ENCODE measurements at places on chromosomes 1 and 21.

- no peak for DNase-seq
These were observed 128.4 kb downstream of the NTMT2 start for GRCh38 chr1:170274131-170274501.

DNA sequence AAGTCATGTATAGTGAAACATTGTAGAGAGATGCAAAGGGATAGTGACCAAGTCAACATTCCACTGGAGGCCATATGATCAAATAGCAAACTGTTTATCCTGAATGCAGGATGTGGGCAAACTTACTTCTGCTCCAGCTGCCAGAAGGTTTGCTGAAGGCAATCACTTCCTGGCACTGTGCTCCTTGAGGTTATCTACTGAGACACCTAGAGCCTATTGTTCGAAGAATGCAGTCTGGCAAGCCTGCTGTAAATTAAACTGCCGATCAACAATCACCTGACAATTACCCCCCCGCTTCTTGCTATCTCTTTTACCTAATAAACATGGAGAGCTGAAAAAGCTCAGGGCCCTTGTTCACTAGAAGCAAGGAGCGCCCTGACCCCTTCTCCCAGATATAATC lies 139.4 kb upstream of the B3GALT2 start:
- no peak for DNase-seq

- DNase-seq: no peak
These were observed 3901.2 kb downstream of the SRGAP2C start for GRCh38 chr1:125085720-125086591.

DNA sequence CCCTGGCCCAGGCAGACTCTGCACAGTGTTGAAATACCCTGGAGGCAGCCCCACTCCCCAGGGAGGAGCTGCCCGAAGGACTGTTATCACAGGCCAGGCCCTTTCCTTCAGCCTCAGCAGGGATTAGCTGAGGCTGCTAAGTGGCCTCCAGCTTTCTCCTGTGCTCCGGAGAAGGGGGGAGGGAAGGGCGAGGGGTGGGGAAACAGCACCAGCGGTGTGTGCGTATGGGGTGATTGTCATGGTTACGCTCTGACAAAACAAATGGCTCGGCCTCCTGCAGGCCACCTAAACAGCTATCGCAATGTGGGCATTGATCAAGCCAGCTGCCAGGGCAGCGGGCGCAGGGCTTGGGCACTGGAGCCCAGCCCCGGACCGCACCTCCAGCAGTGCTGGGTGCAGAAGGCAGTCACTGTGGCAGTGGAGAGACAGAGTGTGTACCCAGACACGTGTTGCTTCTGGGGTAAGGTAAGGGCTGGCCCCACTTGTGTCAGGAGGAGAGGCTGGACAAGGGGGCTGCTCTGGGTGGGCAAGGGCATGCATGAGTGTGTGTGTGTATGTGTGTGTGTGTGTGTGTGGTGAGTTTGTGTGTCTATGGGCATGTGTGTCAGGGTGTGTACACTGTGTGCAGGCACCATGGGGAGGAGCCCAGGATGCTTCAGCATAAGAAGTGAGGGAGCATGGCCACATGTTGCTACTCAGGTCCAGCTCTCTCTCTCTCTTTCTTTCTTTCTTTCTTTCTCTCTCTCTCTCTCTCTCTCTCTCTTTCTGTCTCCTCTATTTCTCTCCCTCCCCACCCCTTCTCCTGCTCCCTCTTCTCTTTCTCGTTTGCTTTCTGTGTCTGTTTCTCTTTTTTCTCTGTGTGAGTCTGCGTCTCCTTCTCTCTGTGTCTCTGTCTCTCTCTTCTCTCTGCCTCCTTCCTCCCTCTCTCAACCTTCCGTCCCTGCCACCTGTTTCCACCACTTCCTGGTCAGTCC lies at the start of gene VWA5B1:
VWA5B1 (plus strand) TSS at position 252 of the 974 bp plus-strand sequence. CDS start 19,727 bp downstream, outside the sequence.
- DNase-seq: no peak

- no peak for DNase-seq
These were observed 91.3 kb downstream of the COLGALT2 start for GRCh38 chr1:183946320-183946613.

DNA sequence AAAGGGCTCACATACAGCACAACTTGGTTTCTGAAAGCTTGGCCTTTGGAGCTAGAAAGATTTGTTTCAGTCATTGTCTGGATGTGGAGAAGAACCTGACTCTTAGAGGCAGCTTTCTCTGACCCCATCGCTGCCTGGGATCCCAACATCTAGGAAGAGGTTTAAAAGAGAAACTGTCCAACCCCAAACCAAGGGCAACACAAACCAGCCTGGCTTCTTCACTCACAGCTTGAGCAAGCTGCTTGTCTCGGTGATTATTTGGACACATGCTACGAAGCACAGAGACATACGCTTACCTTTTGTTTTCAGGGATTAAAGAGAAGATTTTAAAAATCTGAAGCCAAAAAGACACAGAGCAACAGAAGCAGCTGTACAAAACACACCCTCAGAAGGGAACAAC lies 109.8 kb downstream of the ETS2 start:
- DNase-seq: no peak

- no peak for DNase-seq
These were observed 8.5 kb upstream of the TTC22 start for GRCh38 chr1:54809496-54810074.

DNA sequence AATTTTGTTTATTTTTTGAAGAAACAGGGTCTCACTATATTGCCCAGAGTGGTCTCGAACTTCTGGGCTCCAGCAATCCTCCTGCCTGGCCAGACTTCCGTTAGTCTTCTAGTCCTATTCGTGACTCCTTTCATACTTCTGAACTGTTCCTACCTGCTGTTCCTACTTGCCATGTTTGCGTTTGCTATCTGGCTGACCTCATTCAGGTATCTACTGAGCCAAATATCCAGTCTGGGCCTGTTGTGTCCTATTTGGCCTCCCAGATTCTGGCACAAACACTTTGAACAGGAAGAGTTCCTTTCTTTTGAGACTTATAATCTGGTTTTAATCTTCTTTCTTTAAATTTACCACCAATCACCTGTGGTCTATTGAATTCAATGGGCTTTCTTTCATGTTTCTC lies 6.9 kb upstream of the NR1I3 start:
- DNase-seq: no peak

GRCh38 chr1:118989878-118990378 lies 1.8 kb upstream of the TBX15 start:
- no peak for DNase-seq

DNA sequence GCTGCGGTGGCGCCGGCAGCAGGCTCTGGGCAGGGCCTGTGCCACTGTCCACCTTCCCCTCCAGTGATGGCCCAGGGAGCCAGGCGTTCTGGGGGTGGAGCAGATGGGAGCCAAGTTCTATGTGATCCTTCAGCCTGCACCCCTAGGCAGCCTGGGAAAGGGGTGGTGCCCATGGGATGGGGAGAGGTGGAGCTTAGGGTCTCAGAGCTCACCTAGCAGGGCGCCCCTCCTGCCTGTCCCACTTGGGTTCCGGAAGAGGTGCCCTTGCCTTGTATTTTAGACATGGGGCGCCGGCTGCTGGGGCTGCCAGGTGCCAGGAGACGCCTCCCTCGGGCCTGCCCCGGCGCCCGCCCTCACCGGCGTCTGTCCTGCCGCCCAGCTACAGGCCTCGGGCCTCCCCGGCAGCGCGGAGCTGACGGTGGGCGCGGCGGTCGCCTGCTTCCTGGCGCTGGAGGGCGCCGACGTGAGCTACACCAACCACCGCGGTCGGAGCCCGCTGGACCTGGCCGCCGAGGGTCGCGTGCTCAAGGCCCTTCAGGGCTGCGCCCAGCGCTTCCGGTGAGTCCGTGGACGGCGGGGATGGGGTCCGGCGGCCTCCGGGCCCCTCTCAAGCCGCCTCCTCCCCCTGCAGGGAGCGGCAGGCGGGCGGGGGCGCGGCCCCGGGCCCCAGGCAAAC lies 3.1 kb upstream of the MMP23B start:
- DNase-seq: no peak

- no peak for DNase-seq
These were observed 64.6 kb downstream of the ERI3 start for GRCh38 chr1:44290250-44291094.

GRCh38 chr1:223621312-223621734 lies 44.2 kb downstream of the CAPN8 start:
- no peak for DNase-seq

GRCh38 chr1:183699616-183700160 lies 46.6 kb upstream of the APOBEC4 start:
- DNase-seq: no peak

DNA sequence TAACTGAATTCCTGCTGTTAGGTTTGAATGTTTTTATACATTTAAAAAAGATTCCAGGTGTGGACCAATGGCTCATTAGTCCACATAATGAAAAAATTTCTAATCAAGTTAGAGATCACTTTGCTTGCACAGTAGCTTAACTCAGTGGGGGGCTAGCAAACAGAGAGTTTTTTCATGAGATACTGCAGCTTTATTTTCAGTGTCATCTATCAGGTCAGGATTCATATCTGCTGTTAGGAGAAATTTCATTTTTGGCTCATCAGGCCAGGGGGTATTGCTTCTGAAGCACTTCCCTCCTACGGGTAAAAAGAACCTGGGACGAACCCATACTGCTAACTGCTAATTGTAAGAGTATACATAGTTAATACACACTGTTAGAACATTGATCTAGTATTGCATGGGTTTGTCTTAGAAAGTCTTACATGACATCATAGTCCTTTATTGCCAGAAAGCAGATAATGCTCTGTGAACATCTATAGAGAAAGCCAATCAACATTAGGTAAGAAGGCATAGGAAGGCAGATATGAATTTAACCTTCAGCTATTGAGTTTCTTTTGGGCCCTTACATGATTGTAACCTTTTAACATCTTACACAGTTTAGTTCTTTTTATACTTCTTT lies 38.0 kb downstream of the ADGRL2 start:
- no peak for DNase-seq

- DNase-seq: no peak
These were observed at the start of the genes FAM229A and TSSK3 for GRCh38 chr1:32362474-32363313. FAM229A (minus strand) TSS chr1:32362485; CDS start chr1:32362091, 394 bp downstream. TSSK3 (plus strand) TSS chr1:32362539; CDS start chr1:32362702, 163 bp downstream.

GRCh38 chr1:11307852-11308251 lies 34.9 kb downstream of the UBIAD1 start:
- no peak for DNase-seq

DNA sequence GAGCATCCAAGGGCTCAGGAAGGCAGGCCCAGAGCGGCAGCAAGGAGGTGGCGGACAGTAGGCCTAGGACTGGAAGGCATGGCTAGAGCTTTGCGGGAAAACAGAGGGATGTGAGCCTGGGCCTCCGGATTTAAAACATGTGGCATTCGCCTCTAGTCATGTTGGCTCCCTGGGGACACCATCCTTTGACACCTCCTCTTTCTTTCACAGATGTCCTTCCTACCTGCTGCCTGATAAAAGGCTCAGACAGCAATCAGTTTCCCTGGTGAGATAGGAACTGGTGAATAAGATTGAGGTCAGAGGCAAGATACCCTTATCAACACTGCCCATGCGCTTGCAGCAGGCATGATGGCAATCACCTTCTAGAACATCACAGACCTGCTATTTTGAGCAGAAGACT lies 277.6 kb downstream of the SIPA1L2 start:
- no peak for DNase-seq

DNA sequence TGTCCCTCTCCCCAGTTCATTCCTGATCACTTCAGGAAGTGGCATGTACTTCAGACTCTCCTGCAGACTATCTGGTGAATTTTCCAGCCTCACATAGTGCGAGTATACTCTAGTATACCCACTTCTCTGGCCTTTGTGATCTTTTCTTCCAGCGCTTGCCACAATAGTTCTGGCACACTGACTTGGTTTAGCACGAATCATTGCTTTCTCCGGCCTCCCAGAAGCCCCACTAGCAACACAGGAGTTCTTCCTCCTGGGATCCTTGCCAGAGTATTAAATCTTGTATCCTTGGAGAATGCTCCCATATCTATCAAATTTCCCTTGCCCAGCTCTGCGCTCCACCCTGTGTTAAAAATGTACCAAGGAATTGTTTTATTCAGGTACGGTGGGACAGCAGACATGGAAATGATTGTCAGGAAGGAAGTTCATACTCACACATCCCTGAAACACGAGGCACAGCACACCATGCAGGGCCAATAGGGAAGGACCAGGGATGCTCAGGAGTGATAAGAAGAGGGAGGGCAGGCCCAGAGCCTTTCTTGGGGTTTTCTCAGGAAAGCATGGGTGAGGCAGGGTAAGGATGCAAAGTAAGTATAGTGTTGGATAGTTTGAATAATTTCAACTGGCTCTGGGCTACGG lies 136.7 kb downstream of the ADSS2 start:
- DNase-seq: no peak

GRCh38 chr21:37071561-37072273 lies 1.2 kb downstream of the PIGP start:
- DNase-seq: no peak

GRCh38 chr1:35319988-35320713 lies 51.6 kb downstream of the ZMYM4 start:
- DNase-seq: no peak

GRCh38 chr1:114746450-114747121 lies 11.2 kb downstream of the CSDE1 start:
- no peak for DNase-seq

DNA sequence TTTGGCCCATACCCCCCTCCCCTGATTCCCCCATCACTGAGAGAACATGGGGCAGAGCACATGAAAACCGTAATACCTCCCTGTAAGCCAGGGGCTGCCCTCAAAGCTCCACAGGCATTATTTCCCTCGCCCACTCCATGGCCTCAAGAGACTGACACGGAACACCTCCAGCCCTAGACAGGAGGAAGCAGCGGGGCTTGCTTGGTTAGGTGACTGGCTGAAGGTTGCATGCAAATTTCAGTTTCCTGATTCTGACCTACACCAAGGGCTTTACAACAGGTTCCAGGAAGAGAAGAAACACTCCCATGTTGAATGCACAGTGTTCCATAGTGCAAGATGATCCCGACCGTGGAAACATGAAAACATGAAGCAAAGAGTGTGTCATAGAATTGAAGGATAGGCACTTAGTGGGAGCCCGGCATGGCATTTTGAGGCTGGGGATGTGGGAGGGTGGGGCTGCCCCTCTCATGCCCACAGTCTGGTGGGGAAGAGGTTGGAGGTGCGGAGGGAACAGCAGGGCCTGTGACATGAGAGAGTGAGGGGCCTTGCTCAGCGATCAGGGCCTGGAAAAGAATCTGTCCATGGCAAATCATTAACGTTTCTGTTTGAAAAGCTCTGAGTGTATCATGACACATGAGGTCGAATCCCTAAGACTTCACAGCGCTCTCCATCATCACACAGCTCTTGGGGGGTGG lies 33.5 kb downstream of the GPR137B start:
- no peak for DNase-seq

DNA sequence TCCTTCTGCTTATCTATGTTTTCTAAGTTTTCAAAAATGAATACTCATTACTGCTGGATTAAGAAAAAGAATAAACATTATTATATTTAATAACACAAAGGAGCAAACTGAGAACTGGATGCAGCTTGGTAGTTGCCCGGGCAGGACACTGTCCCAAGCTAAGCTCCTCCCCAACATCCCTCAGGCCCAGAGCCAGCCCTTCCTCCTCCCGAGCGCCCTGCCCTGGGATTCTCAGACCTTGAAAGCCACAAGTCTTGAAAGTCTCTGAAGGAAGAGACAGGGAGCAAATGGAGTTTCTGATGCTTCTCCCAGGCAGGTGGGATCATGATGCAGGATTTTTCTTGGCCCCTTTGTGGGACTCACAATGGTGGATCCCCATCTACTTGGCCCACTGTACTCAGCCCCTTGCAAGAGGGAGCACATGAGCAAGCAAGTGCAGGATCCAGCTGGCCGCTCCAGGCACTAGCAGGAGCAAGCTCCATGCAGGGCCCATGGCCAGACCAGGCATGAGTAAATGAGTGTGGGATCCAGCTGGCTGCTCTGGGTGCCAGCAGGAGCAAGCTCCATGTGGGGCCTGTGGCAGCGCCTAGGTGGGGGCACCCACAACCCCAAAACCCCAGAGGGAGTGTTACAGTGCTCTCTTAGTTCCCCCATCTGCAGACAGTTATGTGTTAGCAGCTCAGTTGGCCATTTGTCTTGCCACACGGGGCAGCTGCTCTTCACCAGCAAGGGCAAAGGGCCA lies 32.1 kb upstream of the RAB4A start:
- DNase-seq: no peak

- no peak for DNase-seq
These were observed 60.6 kb upstream of the TLR5 start for GRCh38 chr1:223203694-223204093.

All from amniotic stem cell (primary cell).